ENCODE measurements at places on chromosomes 4 and X. TPM values are rescaled to one million over a fixed set of nuclear protein-coding genes. Genes with fewer than 3 reads are reported as not detected.
A peak's percentile ranks its signal among the peaks of the same experiment; 100 is the strongest.

The LRCH2 gene
- 0.47 TPM for total RNA-seq

The TACR3 gene
- not detected for total RNA-seq

The UGT2B17 gene
- not detected for total RNA-seq

DNA sequence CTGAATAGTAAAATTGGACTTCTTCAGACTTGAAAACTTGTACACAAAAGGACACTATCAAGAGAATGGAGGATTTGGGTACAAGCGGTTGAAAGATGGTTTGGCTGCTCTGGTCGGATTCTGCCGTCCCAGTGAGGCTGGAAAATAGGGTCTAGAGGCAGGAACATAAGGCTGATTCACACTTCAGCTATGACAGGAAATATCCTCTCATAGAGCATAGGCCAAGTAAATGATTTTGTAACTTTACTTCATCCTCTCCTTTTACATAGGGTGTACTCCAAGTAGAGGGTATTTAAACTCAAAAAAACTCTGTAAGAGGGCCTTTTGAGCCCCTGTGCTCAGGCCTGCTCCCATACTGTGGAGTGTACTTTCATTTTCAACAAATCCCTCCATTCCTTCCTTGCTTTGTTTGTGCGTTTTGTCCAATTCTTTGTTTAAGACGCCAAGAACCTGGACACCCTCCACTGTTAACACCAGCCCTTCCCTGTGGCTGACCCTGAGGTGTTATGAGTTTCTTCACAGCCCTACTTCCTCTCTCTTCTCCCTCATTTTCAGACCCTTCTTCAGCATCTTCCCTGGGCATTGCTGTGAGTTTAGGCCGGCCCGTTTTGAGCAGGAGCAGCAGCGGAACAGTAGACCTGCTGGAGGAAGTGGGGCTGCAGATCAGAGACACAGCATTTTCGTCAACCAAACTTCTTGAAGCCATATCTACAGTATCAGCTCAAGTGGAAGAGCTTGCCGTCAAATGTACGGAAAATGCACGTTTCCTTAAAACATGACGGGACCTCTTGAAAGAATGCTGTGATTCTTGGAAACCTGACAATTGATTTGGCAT lies 7.2 kb downstream of the PGAM4 start:
- no peak for DNase-seq
- H3K4me1 ChIP-seq, result no peaks in the 10 kb centered on the region
- H3K27ac ChIP-seq, result no peak overlapping the region
- H3K36me3 ChIP-seq, result no peaks in the 10 kb centered on the region

DNA sequence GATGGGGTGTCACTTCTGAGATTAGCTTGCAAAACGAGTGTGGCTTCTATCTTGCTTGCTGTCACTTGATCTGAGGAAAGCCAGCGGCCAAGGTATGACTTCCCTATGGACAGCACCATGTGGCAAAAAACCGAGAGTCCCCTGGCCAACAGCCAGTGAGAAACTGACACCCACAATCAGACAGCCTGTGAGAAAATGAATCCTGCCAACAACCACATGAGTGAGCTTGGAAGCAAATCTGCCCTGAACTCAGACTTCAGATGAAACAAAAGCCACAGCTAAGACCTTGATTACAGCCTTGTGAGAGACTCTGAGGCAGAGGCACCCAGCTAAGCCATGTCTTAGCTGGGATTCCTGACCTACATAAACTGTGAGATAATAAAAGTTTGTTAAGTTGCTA lies 45.5 kb downstream of the PPP1R2C start:
- H3K27me3 ChIP-seq, result no peaks in the 10 kb centered on the region
- H3K4me1 ChIP-seq, result no peaks in the 10 kb centered on the region
- H3K27ac ChIP-seq, result no peak overlapping the region
- DNase-seq, result no peak
- H3K4me3 ChIP-seq, result no peak overlapping the region

The CAPN6 gene
- total RNA-seq, result 6.5 TPM

DNA sequence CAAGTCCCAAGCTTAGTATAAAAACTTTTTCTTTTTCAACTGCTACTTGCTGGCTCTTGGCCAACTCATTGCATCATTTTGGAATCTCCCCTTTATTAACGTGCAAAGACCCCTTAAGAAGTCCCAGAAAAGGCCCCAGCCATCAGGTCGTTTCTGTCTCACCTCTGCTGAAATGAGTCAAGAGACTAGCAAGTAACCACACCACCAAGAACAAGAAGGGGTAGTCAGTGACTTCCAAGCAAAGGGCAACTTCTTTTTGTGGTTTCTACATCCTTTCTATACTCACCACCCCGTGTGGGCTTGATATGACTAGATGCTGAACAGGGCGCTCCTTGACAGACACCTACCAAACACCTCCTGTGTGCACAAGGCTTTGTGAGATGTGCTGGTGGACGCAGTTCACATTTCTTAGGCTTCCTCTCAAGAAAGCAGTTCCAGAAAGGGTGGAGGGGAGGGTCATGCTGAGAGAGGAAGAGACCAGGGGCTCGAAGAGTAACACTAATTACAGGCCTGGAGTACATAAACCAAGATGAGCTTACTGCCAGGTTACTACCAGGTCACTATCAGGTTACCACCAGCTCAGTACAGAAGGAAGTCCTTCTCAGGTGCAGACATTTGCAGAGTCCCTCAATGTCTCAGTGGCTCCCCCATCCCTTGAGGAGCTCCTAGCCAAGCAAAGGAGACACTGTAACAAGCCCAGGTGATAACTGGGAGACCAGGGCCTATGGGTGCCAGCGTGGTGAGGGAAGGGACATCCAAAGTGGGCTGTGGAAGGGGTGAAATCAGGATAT lies 19.3 kb downstream of the JAKMIP1 start:
- DNase-seq, result no peak
- no peaks in the 10 kb centered on the region for H3K36me3 ChIP-seq
- no peaks in the 10 kb centered on the region for H3K4me1 ChIP-seq
- no peaks in the 10 kb centered on the region for H3K27me3 ChIP-seq
- H3K27ac ChIP-seq, result no peak overlapping the region

DNA sequence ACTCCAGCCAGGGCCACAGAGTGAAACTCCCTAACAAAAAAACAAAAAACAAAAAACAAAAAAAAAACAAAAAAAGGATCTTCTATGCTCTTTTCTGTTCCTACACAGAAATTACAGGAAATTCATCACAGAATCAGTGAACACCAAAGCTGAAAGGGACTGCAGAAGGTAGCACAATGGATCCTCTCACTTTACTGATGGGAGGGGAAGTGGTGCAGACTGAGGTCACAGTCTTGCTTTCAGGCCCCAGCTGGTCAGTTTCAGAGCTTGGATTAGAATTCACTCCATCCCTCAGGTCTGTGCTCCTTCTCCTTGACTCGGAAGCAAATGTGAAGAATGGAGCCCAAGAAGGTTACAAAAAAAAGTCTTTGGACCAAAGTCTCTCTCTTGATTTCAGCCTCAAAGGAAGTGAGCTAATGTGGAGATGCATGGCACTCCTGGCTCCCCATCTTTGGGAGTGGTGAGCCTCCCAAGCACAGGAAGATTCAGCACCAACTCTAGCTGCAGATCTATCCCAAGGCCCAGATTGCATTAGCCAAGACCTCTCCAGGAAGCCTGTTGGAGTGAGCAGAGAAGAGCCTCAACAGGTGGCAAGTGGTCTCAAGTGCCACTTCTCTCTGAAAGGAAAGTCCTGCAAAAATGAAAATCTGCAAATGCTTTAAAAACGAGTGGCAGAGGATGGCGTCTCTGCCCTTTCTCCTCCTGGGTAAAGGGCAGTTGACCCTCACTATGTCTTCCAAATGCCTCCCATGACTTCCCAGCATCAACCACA lies 176.0 kb downstream of the MAML3 start:
- H3K27ac ChIP-seq, result no peak overlapping the region
- no peaks in the 10 kb centered on the region for H3K36me3 ChIP-seq
- no peak for DNase-seq
- peaks cover 41% of the 10 kb centered on the region for H3K4me1 ChIP-seq

- H3K27me3 ChIP-seq, result no peaks in the 10 kb centered on the region
- peak overlapping the region; percentile 57 for H3K4me3 ChIP-seq
- DNase-seq, result no peak
- peak overlapping the region; percentile 93 for H3K27ac ChIP-seq
Observed at GRCh38 chrX:41922431-41923151, 763 bp downstream of the CASK start.

- peak overlapping the region; percentile 78 for H3K4me3 ChIP-seq
- H3K4me1 ChIP-seq, result peaks cover 6% of the 10 kb centered on the region
- peak overlapping the region; percentile 72 for H3K27ac ChIP-seq
- no peak for DNase-seq
Observed at GRCh38 chr4:89836031-89836745, 773 bp downstream of the SNCA start.

The BST1 gene
- total RNA-seq, result 5.7 TPM

The PAGE1 gene
- not detected for total RNA-seq

GRCh38 chr4:10011277-10011676 lies 10.0 kb downstream of the SLC2A9 start:
- no peak for DNase-seq
- H3K27ac ChIP-seq, result no peak overlapping the region
- peaks cover 52% of the 10 kb centered on the region for H3K4me1 ChIP-seq
- H3K4me3 ChIP-seq, result no peak overlapping the region

DNA sequence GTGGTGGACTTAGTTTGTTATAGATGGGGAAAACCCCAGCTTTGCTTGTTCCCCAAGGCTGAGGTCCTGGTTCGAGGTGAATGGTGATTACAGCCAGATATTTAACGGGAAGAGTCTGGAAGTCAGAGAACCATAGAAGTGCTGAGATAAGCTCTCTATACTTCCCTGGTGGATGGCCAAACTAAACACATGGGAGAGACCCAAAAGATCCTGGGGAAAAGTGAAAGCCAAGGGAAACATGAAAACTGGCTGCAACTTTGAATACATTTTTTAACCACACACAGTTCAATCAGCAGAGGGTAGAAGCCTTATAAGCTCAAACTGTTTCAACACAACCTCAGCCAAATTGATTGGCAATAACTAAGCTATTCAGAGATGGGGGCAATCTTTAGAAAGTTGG lies 29.3 kb upstream of the SRPX start:
- no peak overlapping the region for H3K27ac ChIP-seq
- no peaks in the 10 kb centered on the region for H3K27me3 ChIP-seq
- H3K4me1 ChIP-seq, result no peaks in the 10 kb centered on the region
- no peak overlapping the region for H3K4me3 ChIP-seq

DNA sequence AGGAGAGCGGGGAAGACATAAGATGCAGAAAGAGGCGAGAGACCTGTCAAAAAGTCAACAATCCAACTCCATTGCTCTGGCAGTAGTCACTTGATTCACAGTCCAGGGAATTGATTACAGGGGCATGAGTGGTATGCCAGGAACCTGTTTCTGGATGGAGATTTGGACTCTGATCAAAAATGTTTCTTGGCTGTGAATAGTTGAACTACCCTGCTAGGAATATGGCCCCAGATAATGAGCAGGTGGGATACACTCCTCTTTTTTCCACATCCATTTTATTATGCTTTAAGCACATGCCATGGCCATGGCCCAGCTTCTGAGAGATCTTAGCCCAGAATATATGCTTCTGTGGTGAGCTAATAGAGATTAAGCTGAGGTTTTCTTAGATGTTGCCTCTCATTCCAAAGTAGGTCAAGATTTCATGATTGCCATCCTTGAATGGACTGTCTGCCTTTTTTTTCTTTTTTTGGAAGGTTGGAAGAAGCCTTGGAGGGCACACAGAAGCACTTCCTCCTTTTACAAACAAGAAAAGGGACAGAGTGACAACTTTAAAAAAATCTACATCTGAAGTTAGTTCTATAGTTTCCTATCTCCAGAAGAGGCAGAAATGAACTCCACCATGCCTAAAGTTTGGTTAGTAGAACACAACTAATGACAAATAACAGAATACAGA lies 121.9 kb downstream of the KIT start:
- no peak overlapping the region for H3K4me3 ChIP-seq
- H3K36me3 ChIP-seq, result no peaks in the 10 kb centered on the region
- no peaks in the 10 kb centered on the region for H3K27me3 ChIP-seq
- H3K27ac ChIP-seq, result no peak overlapping the region

The ASMT gene
- not detected for total RNA-seq

DNA sequence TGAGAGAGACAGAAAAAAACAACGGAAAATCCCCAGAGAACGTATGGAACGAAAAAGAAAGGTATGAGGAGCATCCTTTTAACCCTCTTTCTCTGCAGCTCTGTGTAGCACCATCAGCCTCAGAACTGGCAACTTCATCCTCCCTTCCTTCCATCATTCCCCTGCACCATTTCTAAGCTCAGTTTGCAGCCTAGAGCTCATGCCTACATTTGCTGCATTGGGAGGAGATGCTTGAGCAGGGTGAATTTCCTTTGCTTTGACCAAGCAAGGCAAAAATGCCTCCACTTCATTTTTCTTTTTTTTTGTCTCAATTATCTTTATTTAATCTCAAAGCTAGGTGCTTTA lies 67.9 kb downstream of the ANK2 start:
- H3K27me3 ChIP-seq, result no peaks in the 10 kb centered on the region
- H3K4me3 ChIP-seq, result no peak overlapping the region
- no peak for DNase-seq
- H3K36me3 ChIP-seq, result no peaks in the 10 kb centered on the region
- H3K27ac ChIP-seq, result no peak overlapping the region

- DNase-seq, result no peak
- H3K4me1 ChIP-seq, result no peaks in the 10 kb centered on the region
- no peaks in the 10 kb centered on the region for H3K36me3 ChIP-seq
- H3K4me3 ChIP-seq, result no peak overlapping the region
- H3K27ac ChIP-seq, result no peak overlapping the region
- no peaks in the 10 kb centered on the region for H3K27me3 ChIP-seq
Observed at GRCh38 chr4:133555671-133556070, 406.6 kb downstream of the PCDH10 start.

- no peaks in the 10 kb centered on the region for H3K27me3 ChIP-seq
- peak overlapping the region; percentile 72 for H3K27ac ChIP-seq
- no peaks in the 10 kb centered on the region for H3K36me3 ChIP-seq
- no peak overlapping the region for H3K4me3 ChIP-seq
- H3K4me1 ChIP-seq, result peaks cover 24% of the 10 kb centered on the region
Observed at GRCh38 chr4:83115656-83116285, 1.2 kb upstream of the PLAC8 start.

The APLN gene
- total RNA-seq, result 0.53 TPM

The ERVMER34-1 gene
- total RNA-seq, result 5.2 TPM

The AVPR2 gene
- 0.32 TPM for total RNA-seq

DNA sequence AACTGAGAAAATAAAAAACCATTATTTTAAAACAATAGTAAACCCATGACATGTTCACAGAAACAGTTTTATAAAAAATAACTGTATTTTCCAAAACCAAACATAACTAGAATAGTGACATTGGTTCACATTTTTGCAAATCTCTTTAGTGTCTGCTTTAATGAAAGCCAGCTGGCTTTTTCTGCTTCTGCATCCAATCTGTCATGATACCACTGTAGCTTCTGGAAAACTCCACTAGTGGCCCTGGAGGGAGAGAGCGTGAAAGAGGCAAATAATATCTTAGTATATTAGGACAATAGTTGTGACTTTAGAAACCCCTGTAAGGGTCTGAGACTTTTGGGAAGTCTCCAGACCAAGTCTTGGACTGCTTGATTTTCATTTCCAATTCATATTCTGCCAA lies 31.1 kb downstream of the FGFBP1 start:
- no peak overlapping the region for H3K4me3 ChIP-seq
- no peaks in the 10 kb centered on the region for H3K27me3 ChIP-seq
- peak overlapping the region; percentile 85 for H3K27ac ChIP-seq
- H3K4me1 ChIP-seq, result peaks cover 5% of the 10 kb centered on the region

- no peak for DNase-seq
- H3K4me1 ChIP-seq, result peaks cover 34% of the 10 kb centered on the region
Observed at GRCh38 chr4:128572778-128573241, 236.7 kb upstream of the JADE1 start.

The AMELX gene
- total RNA-seq, result not detected

- H3K4me1 ChIP-seq, result peaks cover 6% of the 10 kb centered on the region
- no peaks in the 10 kb centered on the region for H3K36me3 ChIP-seq
- H3K4me3 ChIP-seq, result no peak overlapping the region
- DNase-seq, result no peak
- no peaks in the 10 kb centered on the region for H3K27me3 ChIP-seq
Observed at GRCh38 chrX:73262991-73263390, 48.3 kb upstream of the NAP1L2 start.

- no peak overlapping the region for H3K27ac ChIP-seq
- no peaks in the 10 kb centered on the region for H3K27me3 ChIP-seq
- no peak overlapping the region for H3K4me3 ChIP-seq
- H3K4me1 ChIP-seq, result no peaks in the 10 kb centered on the region
Observed at GRCh38 chr4:16116493-16116990, 32.7 kb upstream of the PROM1 start.

Measured in esophagus squamous epithelium (tissue), 5 donors.